Central memory CD8-positive, alpha-beta T cell (primary cell): ENCODE measurements at places on chromosomes 16 and 17.
A peak's percentile ranks its signal among the peaks of the same experiment; 100 is the strongest.

- no peak for DNase-seq
- no peaks in the 10 kb centered on the region for H3K27me3 ChIP-seq
- no peaks in the 10 kb centered on the region for H3K36me3 ChIP-seq
- no peak overlapping the region for H3K4me3 ChIP-seq
- H3K27ac ChIP-seq: no peak overlapping the region
Measured at GRCh38 chr16:64290461-64290860, 831.4 kb downstream of the CDH11 start.

GRCh38 chr16:28837672-28838557 lies 8.2 kb downstream of the TUFM start:
- peaks cover 51% of the 10 kb centered on the region for H3K36me3 ChIP-seq
- no peak for DNase-seq
- H3K27me3 ChIP-seq: no peaks in the 10 kb centered on the region
- no peak overlapping the region for H3K4me3 ChIP-seq

- no peak for DNase-seq
- no peak overlapping the region for H3K4me3 ChIP-seq
- H3K27ac ChIP-seq: no peak overlapping the region
- no peaks in the 10 kb centered on the region for H3K4me1 ChIP-seq
- H3K36me3 ChIP-seq: no peaks in the 10 kb centered on the region
Measured at GRCh38 chr16:75929046-75929445, 202.8 kb upstream of the CPHXL start.

GRCh38 chr16:9929313-9929712 lies 252.9 kb downstream of the GRIN2A start:
- DNase-seq: no peak
- H3K4me1 ChIP-seq: no peaks in the 10 kb centered on the region
- H3K27ac ChIP-seq: no peak overlapping the region
- H3K4me3 ChIP-seq: no peak overlapping the region
- H3K27me3 ChIP-seq: no peaks in the 10 kb centered on the region
- no peaks in the 10 kb centered on the region for H3K36me3 ChIP-seq

DNA sequence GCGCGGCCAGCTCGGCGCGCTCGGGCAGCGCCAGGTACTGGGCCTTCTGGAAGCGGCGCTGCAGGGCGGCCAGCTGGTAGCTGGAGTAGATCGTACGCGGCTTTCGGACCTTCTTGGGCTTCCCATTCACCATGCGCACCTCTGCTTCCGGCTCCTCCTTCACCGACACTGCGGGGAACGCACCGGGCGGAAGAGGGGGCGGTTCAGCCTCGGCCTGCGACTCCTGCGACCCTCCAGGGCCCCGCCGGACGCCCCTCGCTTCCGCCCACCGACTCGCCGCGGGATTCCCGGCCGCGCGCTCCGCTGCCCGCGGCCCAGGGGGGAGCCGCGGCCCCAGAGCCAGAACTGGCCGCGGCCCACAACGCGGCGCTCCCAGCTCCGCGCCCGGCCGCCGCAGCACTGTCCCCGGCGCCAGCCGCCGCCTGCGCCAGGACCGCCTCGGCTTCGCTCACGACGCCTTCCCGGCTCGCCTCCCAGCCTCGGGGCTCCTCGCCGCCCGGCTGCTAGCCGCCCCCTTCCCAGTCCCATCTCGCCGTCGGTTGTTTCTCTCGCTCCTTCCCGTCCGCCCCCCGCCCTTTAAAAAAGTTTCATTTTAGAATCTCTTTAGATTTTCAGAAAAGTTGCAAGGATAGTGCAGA lies 1.5 kb downstream of the DLX3 start:
- peaks cover 91% of the 10 kb centered on the region for H3K27me3 ChIP-seq
- H3K4me1 ChIP-seq: peaks cover 24% of the 10 kb centered on the region
- H3K27ac ChIP-seq: no peak overlapping the region
- H3K36me3 ChIP-seq: peaks cover 6% of the 10 kb centered on the region
- DNase-seq: no peak
- H3K4me3 ChIP-seq: peak overlapping the region; percentile 76

GRCh38 chr17:33596899-33597298 lies 303.8 kb upstream of the ASIC2 start:
- H3K4me3 ChIP-seq: no peak overlapping the region
- peaks cover 20% of the 10 kb centered on the region for H3K27me3 ChIP-seq
- H3K27ac ChIP-seq: no peak overlapping the region

DNA sequence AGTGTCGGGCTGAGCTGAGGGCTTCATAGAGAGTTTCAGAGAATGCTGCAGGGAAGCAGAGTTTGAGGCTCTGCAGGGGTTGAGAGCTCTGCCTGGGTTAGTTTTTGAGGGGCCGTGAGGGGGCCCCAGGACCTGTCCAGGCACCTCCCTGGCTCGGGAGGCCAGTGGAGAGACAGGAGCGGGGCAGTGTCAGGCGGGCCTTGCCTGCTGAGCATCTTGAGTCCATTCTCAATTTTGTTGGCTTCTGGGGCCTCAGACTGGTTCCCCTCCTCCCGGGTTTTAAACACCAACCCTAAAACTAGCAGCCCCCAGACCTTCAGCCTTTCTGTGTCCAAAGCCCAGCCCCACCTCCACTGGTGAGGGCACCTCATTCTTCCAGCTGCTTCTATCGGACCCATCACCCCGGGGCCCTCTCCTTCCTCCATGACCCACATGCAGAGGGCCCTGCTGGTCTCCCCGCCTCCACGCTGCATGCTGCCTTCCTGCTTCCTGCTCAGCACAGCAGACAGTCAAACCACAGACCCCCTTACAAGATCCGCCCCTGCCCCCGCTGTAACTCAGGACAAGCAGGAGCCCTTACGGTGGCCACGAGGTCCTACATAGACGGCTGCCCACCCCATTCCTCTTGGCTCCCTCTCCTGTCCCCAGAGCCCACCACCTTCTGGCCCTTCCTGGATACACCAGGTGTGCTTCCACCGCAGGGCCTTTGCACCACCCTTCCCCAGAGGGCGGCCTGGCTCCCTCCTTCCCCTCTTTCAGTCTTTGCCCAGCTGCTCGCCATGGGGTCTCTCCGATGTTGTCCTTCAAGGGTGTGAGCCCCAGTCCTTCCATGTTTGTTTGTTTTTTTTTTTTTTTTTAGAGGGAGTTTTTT lies 3.8 kb downstream of the RNF213 start:
- H3K27ac ChIP-seq: peak overlapping the region; percentile 90
- H3K4me1 ChIP-seq: peaks cover 45% of the 10 kb centered on the region
- peak overlapping the region; percentile 94 for H3K4me3 ChIP-seq
- peak; percentile 41 for DNase-seq

GRCh38 chr17:28737770-28738679 lies 5.8 kb upstream of the TRAF4 start:
- H3K27me3 ChIP-seq: no peaks in the 10 kb centered on the region
- DNase-seq: no peak
- peaks cover 1% of the 10 kb centered on the region for H3K36me3 ChIP-seq
- H3K4me1 ChIP-seq: peaks cover 11% of the 10 kb centered on the region

DNA sequence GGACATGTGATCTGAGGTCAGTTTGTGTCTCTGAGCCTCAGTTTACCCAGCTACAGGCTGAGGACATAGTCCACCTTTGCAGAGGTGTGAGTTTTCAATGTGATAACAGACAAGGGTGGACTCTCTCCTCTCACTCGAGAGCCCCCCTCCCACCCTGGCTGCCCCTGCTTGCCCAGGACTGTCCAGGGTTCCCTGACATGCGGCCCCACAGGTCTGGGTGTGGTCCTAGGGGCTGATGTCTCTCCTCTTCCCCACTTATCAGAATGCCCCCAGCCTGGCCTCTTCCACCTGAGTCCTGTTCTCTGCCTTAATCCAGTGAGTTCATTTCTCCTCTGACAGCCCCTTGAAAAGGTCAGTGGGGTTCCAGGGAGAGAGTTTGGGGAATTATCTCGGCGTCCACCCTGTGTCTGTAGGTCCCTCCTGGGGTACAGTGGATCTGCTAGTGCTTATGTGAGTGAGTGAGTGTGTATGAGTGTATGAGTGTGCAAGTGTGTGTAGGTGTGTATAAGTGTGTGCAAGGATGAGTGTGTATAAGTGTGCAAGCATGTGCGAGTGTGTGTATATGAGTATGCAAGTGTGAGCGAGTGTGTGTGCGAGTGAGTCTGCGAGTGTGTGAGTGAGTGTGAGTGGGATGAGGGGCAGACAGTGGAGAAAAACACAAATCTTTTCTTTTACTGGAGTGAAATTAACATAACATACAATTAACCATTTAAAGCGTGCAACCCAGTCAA lies 175.0 kb downstream of the IRF8 start:
- H3K4me3 ChIP-seq: no peak overlapping the region
- H3K27ac ChIP-seq: no peak overlapping the region
- no peaks in the 10 kb centered on the region for H3K36me3 ChIP-seq
- peaks cover 63% of the 10 kb centered on the region for H3K27me3 ChIP-seq
- DNase-seq: no peak

- H3K4me3 ChIP-seq: no peak overlapping the region
- DNase-seq: peak; percentile 66
- H3K36me3 ChIP-seq: no peaks in the 10 kb centered on the region
- H3K27me3 ChIP-seq: no peaks in the 10 kb centered on the region
- H3K27ac ChIP-seq: no peak overlapping the region
Measured at GRCh38 chr17:17313350-17313991, 10.3 kb downstream of the NT5M start.

GRCh38 chr17:78826421-78826820 lies 14.2 kb downstream of the USP36 start:
- no peaks in the 10 kb centered on the region for H3K27me3 ChIP-seq
- peaks cover 49% of the 10 kb centered on the region for H3K4me1 ChIP-seq
- DNase-seq: no peak
- peaks cover 77% of the 10 kb centered on the region for H3K36me3 ChIP-seq
- H3K4me3 ChIP-seq: no peak overlapping the region

DNA sequence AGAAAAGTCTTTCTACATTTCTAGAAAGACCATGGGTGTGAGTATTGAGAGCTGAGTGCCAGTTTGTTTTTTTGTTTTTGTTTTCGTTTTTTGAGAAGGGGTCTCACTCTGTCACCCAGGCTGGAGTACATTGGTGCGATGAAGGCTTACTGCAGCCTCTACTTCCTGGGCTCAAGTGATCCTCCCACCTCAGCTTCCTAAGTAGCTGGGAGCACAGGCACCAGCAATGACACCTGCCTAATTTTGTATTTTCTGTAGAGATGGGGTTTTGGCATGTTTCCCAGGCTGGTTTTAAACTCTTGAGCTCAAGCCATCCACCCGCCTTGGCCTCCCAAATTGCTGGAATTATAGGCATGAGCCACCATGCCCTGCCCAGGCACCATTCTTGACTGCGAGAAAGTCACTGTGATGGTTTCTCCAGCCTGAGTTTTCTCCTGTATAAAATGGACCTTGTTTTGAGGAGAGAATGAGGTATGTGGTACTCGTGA lies 673.8 kb downstream of the MAF start:
- H3K36me3 ChIP-seq: peaks cover 1% of the 10 kb centered on the region
- no peaks in the 10 kb centered on the region for H3K27me3 ChIP-seq
- H3K4me1 ChIP-seq: peaks cover 9% of the 10 kb centered on the region
- no peak overlapping the region for H3K4me3 ChIP-seq
- H3K27ac ChIP-seq: no peak overlapping the region

- peaks cover 2% of the 10 kb centered on the region for H3K36me3 ChIP-seq
- H3K27ac ChIP-seq: no peak overlapping the region
- H3K4me1 ChIP-seq: no peaks in the 10 kb centered on the region
- no peak overlapping the region for H3K4me3 ChIP-seq
- no peak for DNase-seq
Measured at GRCh38 chr16:24635900-24636610, 93.4 kb upstream of the TNRC6A start.

DNA sequence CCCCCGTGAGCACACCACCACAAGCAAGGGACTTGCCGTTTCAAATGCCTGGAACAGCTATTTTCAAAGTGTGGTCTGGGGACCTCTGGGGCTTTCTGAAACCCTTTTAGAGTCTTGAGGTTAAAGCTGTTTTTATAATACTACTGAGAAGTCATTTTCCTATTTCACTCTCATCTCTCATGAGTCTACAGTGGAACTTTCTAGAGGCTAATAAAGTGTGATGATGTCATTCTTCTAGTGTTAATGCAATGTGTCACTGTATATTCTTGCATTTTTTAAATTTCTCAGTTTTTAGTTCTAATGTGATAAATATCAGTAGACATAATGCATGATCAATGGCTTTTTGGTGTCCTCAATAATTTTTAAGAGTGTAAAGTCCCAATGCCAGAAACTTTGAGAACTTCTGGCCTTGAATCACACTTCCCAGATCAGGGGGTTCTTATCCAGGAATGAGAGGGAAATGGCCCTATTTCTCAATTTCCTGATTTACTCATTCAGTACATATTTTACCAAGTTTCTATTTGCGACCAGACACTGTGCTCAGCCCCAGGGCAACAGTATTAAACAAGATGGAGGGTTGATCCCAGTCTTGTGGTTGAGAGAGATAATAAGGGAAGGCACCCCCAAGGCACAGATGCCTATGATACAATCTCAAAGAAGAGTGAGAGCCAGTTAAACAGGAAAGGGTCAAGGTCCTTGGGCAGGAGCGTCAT lies 444.0 kb downstream of the HS3ST3B1 start:
- no peaks in the 10 kb centered on the region for H3K4me1 ChIP-seq
- H3K27ac ChIP-seq: no peak overlapping the region
- H3K4me3 ChIP-seq: no peak overlapping the region
- H3K27me3 ChIP-seq: peaks cover 12% of the 10 kb centered on the region
- no peak for DNase-seq
- H3K36me3 ChIP-seq: peaks cover 3% of the 10 kb centered on the region

- DNase-seq: peak; percentile 12
- H3K36me3 ChIP-seq: peaks cover 10% of the 10 kb centered on the region
- peak overlapping the region; percentile 20 for H3K4me3 ChIP-seq
- H3K4me1 ChIP-seq: peaks cover 74% of the 10 kb centered on the region
- H3K27me3 ChIP-seq: no peaks in the 10 kb centered on the region
- no peak overlapping the region for H3K27ac ChIP-seq
Measured at GRCh38 chr16:57600048-57600835, 28.2 kb upstream of the ADGRG1 start.

- peak; percentile 63 for DNase-seq
- no peaks in the 10 kb centered on the region for H3K27me3 ChIP-seq
- peaks cover 5% of the 10 kb centered on the region for H3K4me1 ChIP-seq
- no peak overlapping the region for H3K27ac ChIP-seq
Measured at GRCh38 chr16:88437367-88437964, 15.6 kb upstream of the ZFPM1 start.

DNA sequence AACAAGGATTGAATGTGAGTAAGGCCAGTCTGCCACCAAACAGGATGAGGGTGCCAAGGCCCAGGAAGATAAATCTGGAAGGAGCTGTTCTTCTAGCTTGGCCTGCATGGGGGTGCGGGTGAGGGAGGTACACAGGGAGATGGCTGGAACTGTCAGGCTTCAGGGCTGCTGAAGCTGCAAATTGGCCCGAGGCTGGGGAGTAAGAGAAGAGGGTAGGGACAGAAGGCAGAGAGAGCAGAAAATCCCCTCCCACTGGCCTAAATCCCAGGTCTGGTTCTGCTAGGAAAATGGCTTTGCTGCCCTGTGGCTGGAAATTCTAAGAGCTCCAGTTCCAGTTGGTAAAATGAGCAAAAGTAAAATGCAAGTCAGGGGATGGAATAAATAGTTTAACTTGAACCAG lies 87.9 kb downstream of the CCDC182 start:
- H3K27me3 ChIP-seq: no peaks in the 10 kb centered on the region
- DNase-seq: no peak
- no peak overlapping the region for H3K27ac ChIP-seq
- H3K36me3 ChIP-seq: peaks cover 3% of the 10 kb centered on the region

GRCh38 chr17:57099165-57099564 lies 14.1 kb downstream of the AKAP1 start:
- H3K27ac ChIP-seq: peak overlapping the region; percentile 58
- H3K36me3 ChIP-seq: peaks cover 1% of the 10 kb centered on the region
- no peaks in the 10 kb centered on the region for H3K27me3 ChIP-seq

- peak overlapping the region; percentile 64 for H3K4me3 ChIP-seq
- DNase-seq: no peak
- H3K4me1 ChIP-seq: peaks cover 15% of the 10 kb centered on the region
- no peak overlapping the region for H3K27ac ChIP-seq
- H3K36me3 ChIP-seq: peaks cover 2% of the 10 kb centered on the region
Measured at GRCh38 chr17:4806456-4806776, 536 bp upstream of the PLD2 start.
